ENCODE measurements at places on chromosomes 5 and 9. TPM values are rescaled to one million over a fixed set of nuclear protein-coding genes. Genes with fewer than 3 reads are reported as not detected.

GRCh38 chr5:87139795-87140194, 127.9 kb upstream of the RASA1 start:
- no peak for DNase-seq

GRCh38 chr5:80250801-80251200, 5.0 kb downstream of the SERINC5 start:
- no peak for DNase-seq

GRCh38 chr5:138305797-138306196, 25.8 kb downstream of the CDC25C start:
- DNase-seq = no peak

DNA sequence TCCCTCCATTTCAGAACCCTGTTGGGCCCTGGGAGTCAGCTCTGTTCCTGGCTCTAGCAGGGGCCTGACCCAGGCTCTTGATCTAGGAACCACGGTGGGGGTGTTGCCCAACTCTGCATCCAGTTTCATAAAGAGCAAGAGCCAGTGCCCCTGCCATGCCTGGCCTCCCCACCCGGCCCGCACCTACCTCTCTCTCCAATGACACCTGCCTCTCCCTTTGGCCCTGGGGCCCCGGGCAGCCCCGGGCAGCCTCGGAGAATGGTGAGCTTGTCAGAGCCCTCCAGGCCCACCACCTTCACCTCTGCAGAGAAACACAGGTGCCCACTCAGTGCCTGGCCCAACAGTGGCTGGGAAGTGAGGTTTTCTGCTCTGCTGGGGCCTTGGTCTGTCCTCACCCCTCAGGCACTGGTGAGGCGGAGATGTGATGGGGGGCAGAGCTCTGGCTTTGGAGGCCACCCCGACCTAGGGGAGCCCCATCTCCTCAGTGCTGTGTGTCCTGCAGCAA, 1.5 kb downstream of the FCN1 start:
- DNase-seq = no peak

GRCh38 chr5:4881366-4882002, 258.6 kb upstream of the ADAMTS16 start:
- DNase-seq = no peak

GRCh38 chr5:43045236-43045635, 5.1 kb upstream of the ANXA2R start:
- no peak for DNase-seq

GRCh38 chr9:131800843-131801242, 61.0 kb upstream of the RAPGEF1 start:
- no peak for DNase-seq

- no peak for DNase-seq
These were observed 9.9 kb downstream of the CAMK4 start for GRCh38 chr5:111234125-111234524.

- DNase-seq = no peak
These were observed 3.1 kb downstream of the RNF44 start for GRCh38 chr5:176533894-176534611.

GRCh38 chr5:93289942-93290341, 291.1 kb downstream of the NR2F1-AS1 start:
- no peak for DNase-seq

DNA sequence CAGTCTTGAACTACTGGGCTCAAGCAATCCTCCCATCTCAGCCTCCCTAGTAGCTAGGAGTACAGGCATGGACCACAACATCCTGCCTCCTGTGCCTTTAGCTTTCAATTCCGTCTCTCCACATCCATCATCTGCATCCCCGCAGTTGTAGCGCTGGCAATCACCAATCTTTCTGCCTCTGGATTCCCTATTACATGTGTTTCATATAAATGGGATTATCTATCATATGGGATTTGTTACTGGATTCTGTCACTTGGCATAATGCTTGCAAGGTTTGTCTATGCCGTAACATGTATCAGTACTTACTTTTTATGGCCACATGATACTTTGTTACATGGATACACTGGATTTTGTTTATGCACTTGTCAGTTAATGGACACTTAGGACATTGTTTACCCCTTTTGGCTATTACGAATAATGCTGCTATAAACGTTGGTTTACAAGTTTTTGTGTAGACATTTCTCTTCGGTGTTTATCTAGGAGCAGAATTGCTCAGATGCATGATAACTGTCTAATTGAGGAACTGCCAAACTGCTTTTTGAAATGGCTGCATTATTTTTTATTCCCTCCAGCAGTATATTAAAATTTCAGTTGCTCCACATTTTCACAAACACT, 1223.9 kb downstream of the FOXD4L5 start:
- DNase-seq = no peak

- no peak for DNase-seq
These were observed 48.1 kb upstream of the FCN1 start for GRCh38 chr9:134965851-134966250.

- DNase-seq = peak; percentile 74
These were observed 5.3 kb upstream of the SUSD1 start for GRCh38 chr9:112180387-112180881.

Gene RABGAP1
- 19.1 TPM for total RNA-seq

Gene PCDHB3
- 0.11 TPM for total RNA-seq

- DNase-seq = no peak
These were observed 91.1 kb upstream of the DAB2 start for GRCh38 chr5:39515881-39516280.

DNA sequence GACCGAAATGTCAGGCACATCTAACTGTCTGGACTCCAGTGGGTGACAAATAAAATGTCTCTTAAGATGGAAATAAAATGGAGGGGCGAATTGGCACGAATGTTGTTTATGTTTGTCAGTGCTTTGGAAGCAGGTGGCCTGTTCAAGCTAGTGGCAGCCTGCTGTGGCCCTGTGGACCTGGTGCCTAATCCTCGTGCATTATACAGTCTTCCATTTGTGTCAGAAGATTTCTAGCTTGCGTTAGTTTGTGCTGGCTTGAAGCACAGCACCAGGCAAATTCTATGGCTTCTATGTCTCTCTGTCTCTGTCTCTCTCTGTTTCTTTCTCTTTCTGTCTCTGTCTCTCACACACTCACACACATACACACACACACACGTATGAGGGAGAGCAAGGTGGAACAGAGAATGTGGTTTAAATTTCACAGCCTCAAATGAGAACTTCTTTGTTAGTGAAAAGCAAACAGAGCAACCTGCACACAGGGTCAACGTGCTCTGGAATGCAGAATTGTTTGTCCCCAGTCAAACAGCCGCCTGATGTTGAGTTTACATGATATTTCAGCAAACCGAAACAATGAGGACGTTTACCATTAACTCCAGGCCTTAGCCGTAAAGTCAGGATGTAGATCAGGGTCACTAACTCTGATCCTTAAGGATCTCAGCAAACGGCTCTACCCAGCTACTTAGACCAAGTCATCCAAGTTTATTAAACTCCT, 39.0 kb upstream of the CD180 start:
- no peak for DNase-seq

Gene TRPM3
- total RNA-seq = under 0.01 TPM

DNA sequence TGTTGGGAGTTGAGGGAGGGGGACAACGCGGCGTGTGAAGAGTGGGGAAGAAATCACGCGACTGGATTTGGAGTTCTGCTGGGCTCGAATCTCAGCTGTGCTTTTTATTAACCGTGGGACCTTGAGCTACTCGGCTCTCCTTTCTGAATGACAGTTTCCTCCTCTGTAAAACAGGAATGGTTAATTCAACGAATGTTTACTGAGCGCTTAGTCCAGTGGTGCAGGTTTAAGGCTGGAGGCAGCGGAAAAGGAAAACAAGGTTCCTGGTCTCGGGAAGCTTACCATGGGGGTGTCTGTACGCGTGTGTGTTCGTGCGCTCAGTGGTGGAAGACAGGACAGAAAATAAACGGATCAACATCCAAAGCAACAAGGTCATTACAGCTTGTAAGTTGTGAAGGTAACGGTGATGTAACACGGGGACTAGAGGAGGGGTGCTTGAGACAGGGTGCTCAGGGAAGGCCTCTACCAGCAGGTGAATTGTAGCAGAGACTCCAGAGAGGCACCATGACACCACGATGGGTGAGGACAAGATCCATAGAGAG, 277 bp downstream of the EIF4E1B start:
- DNase-seq = no peak

Gene HTR4
- total RNA-seq = 0.18 TPM

Gene C5orf46
- total RNA-seq = 2.6 TPM

DNA sequence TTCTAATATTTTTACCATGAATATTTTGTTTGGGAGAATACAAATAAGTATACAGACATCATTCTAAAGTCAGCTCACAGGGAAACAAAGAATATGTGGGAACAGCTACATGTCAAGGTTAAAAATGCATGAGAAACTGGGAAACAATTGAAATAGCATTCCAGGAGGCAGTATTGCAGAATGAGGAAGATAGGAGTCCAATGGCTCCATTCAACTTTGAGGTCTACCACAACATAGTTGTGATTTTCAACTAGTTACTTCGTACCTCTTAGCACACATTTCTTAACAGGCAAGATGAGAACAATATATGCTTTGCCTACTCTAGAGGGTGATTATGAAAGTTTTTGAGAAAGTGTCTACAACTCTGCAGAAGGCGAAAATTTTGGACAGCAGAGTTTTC, 35.2 kb upstream of the CAST start:
- peak; percentile 74 for DNase-seq

GRCh38 chr5:94976853-94977252, 308.0 kb downstream of the MCTP1 start:
- no peak for DNase-seq

Gene BARHL1
- not detected for total RNA-seq

DNA sequence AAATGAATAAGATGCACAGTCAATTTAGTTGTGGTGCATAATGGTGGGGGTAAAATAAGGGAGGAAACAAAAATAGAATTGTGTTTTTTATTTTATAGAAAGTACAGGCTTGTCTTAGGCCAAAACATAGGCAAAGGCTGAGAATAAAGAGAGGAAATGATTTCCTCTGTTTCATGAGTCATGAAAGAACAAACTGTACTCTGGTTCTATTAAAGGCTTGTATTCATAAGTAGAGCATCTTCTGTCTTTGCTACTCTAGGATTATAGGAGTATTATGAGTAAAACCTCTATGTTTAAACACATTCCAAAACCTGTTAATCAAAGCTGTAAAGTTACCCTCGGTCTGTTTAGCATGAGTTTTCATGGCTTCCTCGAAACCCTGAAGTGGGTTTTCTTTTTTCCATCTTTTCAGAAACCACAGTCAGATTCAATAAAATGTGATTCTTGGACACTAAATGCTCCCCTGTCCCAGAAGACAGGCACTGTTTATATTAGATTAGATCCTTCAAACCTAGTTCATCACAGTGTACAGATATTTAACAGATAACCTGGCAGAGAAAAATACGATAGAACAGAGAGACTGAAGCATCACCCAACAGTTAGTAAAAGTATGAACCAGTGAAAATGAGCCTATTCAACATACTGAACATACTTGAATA, 473.9 kb upstream of the CYLC2 start:
- no peak for DNase-seq

DNA sequence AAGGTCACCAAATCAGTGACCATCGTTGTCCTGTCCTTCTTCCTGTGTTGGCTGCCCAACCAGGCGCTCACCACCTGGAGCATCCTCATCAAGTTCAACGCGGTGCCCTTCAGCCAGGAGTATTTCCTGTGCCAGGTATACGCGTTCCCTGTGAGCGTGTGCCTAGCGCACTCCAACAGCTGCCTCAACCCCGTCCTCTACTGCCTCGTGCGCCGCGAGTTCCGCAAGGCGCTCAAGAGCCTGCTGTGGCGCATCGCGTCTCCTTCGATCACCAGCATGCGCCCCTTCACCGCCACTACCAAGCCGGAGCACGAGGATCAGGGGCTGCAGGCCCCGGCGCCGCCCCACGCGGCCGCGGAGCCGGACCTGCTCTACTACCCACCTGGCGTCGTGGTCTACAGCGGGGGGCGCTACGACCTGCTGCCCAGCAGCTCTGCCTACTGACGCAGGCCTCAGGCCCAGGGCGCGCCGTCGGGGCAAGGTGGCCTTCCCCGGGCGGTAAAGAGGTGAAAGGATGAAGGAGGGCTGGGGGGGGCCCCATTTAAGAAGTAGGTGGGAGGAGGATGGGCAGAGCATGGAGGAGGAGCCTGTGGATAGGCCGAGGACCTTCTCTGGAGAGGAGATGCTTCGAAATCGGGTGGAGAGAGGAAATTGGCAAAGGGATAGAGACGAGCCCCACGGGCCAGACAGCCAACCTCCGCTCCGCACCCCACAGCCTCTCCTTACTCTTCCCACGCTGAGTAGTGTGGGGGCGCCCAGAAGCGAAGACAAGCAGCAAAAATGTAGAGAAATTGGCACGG, 1.7 kb downstream of the RXFP3 start:
- no peak for DNase-seq

- no peak for DNase-seq
These were observed 76.4 kb downstream of the ROR2 start for GRCh38 chr9:91873637-91874051.

Gene EPB41L4B
- 12.9 TPM for total RNA-seq

DNA sequence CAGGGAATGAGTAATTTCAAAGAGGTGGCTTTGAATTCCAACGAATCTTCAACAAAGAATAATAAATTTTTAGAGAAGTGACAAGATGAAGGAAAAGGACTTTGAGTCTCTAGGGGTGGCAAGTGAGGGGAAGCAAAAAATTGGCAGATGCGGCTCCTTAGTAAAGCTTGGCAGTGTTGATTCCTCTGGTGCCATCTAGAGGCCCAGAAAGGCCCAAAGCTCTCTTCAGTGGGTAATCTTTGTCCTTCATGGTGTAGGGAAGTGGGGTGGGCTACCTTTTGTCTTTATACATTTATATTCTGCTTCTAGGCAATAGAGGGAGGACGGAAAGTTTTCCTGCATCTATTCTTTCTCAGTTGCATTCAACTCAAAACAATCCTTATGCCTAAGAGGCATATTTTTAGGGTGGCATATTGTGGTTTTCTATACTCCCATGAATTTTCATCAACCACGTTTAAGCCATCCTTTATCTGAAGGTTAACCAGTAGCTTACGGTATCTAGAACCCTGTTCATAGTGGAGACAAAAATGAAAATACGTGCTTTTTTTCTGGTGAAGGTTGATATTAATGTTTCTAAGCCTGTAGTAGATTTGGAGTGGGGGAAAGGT, 17.5 kb upstream of the ROPN1L start:
- peak; percentile 23 for DNase-seq

GRCh38 chr5:141898448-141899049, 20.3 kb upstream of the PCDH1 start:
- no peak for DNase-seq

DNA sequence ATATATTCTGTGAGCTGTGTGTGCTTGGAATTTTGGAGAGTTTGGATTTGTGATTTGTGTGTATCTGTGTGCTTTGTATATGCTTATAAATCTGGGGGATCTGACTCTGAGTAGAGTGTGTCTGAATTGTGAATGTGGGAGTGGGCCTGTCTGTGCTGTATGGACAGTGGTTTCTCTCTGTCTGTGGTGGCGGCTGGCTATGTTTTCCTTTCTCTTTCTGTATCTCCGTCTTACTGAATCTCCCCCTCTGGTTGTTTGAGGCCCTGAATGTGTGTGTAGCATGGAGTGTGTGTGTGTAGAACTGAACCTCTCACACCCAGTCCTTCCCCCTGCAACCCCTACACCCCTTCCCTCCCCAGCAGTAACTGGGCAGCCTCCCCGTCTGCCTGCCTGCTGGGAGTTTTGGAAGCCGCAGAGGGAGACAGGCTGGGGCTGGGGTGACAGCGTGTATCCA, 4.7 kb downstream of the CXXC5 start:
- no peak for DNase-seq
